ENCODE measurements at places on chromosomes 12 and 14.

- DNase-seq, result no peak
Observed at GRCh38 chr12:1403417-1403816, 191.0 kb downstream of the FBXL14 start.

- no peak for DNase-seq
Observed at GRCh38 chr14:73047808-73048207, 10.5 kb upstream of the RBM25 start.

DNA sequence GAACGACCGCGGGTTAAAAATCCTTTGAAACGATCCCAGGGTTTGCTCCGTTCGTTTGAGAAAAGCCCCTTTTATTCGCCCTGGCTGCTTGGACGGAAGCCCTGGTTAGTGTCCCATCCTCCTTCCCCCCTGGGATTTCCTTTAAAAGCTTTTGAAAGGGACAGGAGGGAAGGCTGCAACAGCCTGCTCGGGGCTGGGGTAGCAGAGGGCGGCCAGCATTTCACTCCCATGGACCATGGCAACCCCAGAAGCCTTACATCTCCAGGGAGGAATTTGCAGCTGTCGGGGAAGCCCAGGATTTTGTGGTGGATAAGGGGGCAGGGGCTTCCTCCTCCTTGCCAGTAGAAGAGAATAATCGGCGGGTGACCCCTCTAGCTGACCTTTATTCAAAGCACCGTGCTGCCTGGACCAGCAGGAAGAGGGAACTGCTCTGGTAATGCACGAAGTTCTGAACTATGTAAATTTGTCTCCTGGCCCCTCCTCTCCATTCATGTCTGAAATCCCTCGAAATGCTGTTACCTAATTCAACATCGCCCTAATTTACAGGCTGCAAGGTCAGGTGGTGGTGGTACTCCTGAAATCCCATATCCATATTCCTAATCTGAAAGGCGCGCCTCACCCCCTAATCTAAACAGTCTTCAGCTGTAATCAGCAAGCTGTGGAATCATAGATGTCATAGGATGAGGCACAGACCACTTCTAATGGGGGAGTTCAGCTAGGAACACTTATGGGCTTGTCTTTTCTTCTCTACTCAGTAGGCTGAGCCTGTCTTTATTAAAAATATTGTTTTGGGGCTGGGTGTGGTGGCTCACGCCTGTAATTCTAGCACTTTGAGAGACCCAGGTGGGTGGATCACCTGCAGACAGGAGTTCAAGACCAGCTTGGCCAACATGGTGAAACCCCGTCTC, 1.0 kb upstream of the CLIP1 start:
- peak; percentile 51 for DNase-seq

GRCh38 chr12:77746096-77746495, 84.6 kb upstream of the NAV3 start:
- DNase-seq, result no peak

DNA sequence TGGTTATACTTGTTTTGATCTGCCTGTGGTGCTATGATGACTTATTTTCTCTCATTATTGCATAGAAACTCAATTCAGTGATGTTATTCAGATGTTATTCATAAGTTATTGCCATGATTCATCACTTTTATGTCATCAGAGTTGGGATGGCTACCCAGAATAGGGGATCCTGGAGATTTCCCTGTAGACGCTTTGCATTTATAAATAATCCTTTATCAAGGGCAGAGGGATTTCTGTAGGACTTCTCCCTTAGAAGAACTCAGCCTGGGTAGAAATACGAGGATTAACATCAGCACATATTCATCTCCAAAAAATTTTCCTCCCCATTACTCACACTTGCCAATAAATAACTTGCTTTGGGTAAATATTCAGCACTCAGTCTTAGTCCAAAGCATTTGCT, 4.9 kb downstream of the GPRC5A start:
- no peak for DNase-seq

DNA sequence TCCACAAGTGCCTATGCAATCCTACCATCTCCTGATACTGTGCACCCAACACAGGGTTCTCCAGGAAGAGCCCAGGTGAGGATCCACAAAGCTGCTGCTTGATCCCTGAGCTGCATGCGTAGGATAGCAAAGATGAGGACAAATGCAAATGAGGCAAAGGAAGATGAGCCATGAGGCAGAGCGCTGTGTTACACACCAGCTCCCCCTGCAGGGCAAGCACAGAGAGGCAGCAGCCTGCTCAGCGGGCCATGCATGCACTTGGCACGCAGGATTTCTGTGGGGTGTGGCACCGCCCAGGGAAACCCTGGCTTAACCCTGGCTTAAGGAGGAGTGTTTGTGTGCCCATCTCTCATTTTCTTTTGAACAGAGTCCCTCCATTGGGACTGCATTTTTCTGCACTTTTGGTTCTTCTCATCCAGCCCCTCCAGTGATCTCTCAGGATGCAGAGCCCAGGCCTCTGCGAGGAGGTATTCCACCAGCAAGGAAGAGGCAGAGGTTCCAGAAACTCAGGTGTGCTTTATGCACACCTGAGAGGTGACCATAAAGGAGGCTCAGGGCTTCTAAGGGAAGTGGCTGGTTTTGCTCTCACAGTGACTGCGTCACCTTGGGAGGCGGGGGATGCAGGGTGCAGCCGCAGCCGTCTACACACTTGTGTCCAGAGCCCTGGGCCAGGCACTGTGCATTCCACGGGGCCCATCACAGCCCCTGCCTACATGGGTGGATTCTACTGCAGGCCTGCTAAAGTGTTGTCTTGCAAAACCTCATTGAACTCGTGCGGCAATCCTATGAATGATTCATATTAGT, 973.3 kb upstream of the TMEM132C start:
- DNase-seq, result peak; percentile 83

GRCh38 chr14:75976826-75977581, 4.8 kb downstream of the TGFB3 start:
- no peak for DNase-seq

DNA sequence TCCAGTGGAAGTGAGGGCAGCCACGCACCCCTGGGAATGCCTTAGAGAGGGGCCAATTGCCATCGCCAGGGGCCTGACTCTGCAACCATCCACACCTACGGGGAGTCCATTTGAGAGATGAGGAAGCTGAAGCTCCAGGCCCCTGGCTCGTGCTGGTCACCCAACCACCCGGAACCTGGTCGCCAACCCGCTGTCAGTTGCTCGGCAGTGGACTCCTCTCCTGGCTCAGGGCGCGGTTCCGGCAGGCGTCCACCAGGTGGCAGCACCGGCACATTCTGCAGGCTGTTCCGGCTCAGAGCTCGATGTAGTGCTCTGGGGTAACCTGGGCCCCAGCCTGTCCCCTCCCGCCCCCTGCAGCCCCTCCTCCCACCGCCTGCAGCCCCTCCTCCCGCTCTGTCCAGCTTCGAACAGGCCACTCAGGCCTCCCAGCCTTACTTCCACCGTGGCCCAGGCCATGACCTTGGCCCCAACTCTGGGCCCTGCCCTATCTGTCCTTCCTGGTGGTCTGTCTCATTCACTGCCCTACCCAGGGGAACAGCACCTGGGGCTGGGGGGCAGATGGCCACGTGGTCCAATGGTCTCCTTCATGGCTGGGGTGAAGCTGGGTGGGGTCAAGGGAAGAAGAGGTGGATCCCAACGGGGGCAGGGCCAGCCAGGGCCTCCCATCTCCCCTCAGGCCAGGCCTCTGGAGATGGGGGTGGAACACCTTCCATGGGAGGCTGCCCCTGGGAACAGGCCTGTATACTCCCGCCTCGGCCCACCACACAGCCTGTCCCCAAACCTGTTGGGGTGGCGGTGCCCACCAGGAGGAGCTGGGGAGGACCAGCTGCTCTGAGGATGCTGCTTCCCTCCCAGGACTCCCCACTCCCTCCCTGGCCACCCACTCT, 15.7 kb downstream of the SIVA1 start:
- DNase-seq, result peak; percentile 77

DNA sequence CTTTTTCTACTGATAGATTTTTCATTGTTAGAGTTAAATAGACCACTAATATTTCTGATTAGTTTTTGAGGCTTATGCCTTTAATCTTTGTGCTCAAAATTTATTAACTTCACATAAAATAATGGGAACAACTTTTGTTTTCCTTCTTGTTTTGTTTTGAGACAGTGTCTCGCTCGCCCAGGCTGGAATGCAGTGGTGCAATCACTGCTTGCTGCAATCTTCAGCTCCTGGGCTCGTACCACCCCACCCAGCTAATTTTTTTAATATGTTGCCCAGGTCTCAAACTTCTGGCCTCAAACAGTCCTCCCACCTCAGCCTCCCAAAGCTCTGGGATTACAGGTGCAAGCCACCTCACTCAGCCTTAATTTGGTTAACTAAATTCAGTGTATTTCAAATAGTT, 16.8 kb downstream of the SCFD1 start:
- DNase-seq, result peak; percentile 49

DNA sequence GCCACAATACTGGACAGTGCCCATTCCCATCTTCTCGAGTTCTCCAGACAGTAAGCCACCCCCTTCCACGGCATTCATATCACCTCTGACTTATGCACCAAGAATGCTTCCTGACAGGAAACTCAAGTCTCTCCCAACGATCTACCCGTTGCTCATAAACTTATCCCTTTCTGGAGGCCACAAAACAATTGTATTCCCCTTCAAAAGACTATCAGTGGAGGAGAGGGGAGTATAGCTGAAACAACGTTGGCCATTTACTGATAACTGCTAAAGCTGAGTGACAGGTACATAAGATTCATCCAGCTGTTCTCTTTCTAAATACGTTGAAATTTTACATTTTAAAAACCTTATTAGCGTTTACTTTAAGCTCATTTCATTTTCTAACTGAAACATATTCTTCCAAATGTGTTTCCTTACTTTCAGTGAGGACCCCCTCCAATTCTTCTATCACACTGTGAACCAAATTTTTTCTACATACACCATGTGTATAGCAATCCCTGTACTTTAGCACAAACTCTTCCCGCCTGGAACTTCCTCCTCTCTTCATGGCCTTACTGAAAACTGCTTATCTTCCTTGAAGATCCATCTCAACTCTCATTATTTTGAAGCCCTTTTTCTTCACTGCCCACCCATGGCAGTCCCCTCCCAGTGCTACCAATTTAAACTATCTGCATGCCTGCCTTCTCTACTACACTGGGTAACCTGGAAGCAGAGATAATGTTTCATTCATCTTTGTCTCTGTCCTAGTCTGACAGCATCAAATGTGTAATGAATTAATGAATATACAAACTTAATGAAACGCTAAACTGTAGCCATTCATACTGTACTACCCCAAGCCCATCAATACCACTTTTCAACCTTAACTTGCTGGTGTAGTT, 28.8 kb downstream of the ATXN2 start:
- peak; percentile 63 for DNase-seq

GRCh38 chr12:126830778-126831680, 1435.9 kb upstream of the TMEM132C start:
- no peak for DNase-seq

DNA sequence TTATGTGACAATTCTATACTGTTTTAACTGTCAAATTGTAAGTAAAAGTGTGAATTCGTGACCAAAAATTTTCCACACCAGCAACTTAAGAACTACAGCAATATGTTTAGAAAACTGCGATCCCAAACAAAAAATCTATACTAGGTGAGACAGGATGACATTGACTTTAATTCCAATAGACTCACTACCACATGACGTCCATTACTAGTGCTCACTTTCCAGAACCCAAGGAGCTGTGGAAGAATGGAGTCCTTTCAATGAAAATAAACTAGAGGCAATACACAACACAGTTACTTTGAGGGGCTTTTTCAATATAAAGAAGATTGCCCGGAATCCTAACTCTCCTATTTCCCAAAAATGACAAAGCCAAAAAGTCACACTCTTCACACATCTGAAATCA, 1.4 kb downstream of the EPS8 start:
- DNase-seq, result peak; percentile 20

GRCh38 chr12:18476861-18477260, 215.5 kb downstream of the PIK3C2G start:
- no peak for DNase-seq

- no peak for DNase-seq
Observed at GRCh38 chr14:81571437-81571836, 37.8 kb upstream of the SEL1L start.

GRCh38 chr12:33832900-33833299, 189.4 kb upstream of the ALG10 start:
- no peak for DNase-seq

DNA sequence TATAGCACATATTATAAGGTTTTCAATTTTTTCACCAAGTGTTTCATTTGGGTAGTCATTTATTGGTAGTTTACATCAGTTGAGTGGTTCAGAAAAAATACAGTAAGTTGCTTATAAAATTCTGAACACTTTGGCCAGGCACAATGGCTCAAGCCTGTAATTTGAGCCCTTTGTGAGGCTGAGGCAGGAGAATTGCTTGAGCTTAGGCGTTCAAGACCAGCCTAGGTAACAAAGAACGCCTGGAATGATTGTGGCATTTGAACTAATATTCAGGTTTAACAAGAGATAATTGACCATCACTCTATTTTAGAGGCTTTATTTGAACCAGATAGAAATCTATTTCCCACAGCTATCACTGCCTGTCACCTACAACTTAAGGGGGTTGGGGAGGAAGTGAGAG, 22.7 kb downstream of the HIF1A start:
- DNase-seq, result no peak

GRCh38 chr14:52067873-52068614, 815 bp downstream of the NID2 start:
- no peak for DNase-seq

DNA sequence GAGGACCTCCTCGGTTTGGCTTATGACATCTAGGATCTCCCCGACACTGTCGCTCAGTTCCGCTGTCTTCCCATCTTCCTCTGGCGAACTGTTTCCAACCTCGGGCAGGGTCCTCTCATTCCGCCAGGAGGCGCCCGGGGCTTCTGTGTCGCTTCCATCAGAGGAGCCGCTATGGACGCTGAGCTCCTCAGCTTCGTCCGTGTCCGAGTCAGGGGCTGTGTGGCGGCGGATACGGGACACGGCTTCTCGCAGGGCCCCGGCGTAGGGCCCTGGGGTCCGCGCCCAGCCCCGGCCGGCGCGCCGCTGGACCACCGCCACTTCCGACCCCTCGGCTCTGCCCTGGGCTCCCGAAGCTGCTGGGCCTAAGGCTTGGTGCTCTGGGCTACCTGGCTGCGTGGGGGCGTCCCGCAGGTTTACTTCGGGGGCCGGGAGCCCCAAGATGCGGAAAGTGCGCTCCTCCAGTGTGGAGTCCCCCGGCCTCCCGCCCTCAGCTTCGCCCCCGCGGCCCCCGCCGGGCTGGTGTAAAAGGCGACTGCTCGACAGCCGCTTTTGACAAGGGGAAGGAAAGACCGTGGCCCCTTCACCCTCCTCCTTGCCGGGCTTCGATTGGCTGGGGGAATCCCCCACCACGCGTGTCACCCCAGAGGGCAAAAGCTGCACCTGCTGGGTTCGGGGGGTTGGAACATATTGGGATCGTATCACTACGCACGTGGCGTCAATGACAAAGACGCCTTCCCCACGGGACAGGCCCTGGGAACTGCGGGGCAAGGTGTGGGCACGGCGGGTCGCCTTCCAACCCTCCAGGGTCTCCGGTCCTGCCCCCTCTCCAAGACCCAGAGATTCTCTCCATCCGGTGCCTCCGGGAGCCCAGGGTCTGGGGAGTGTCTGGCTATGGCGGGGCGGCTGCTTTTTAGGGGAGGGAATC, 2.1 kb downstream of the DDN start:
- DNase-seq, result no peak

- no peak for DNase-seq
Observed at GRCh38 chr12:84694116-84694515, 218.5 kb downstream of the SLC6A15 start.

GRCh38 chr12:59548930-59549329, 46.9 kb upstream of the SLC16A7 start:
- DNase-seq, result no peak
